Transverse colon (tissue), 4 donors: ENCODE measurements at places on chromosomes 1 and 21. TPM values are rescaled to one million over a fixed set of nuclear protein-coding genes. Genes with fewer than 3 reads are reported as not detected.

- DNase-seq, result no peak
These were observed 5.4 kb upstream of the TOE1 start for GRCh38 chr1:45334308-45335245.

DNA sequence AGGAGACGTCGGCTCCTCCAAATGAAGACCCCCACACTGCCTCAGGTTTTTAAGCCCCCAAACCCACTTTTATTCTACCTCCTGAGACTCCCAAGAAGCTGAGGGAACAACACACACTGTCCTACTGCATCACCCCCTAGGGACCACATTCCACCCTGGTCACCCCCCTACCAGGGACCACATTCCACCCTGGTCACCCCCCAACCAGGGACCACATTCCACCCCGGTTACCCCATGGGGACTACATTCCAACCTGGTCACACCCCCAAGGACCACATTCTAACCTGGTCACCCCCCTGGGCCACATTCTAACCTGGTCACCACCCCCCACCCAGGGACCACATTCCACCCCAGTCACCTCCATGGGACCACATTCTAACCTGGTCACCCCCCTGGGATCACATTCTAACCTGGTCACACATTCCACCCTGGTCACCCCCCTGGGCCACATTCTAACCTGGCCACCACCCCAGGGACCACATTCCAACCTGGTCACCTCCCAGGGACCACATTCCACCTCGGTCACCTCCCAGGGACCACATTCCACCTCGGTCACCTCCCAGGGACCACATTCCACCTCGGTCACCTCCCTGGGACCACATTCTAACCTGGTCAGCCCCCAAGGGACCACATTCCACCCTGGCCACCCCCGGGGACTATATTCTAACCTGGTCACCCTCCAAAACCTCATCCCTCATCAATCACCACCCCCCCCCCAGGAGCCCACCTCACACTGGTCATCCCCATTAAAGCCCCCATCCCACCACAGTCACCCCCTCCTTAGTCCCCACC is 587.6 kb downstream of the NPHP4 start:
- DNase-seq, result no peak

Gene SPATA1
- 0.14 TPM for total RNA-seq

Gene PTPRC
- 16.1 TPM for total RNA-seq

Gene IL12RB2
- 1.2 TPM for total RNA-seq

GRCh38 chr1:5967351-5968160 is 24.7 kb downstream of the NPHP4 start:
- DNase-seq, result no peak
